Colonic mucosa (tissue), 4 donors: ENCODE measurements at places on chromosomes 1 and 21. TPM values are rescaled to one million over a fixed set of nuclear protein-coding genes. Genes with fewer than 3 reads are reported as not detected.
A peak's percentile ranks its signal among the peaks of the same experiment; 100 is the strongest.

TGFB2 gene
- 4.6 TPM for total RNA-seq

ZSWIM5 gene
- 9.0 TPM for total RNA-seq

VWA5B1 gene
- total RNA-seq = 0.29 TPM

SLAMF8 gene
- 1.5 TPM for total RNA-seq

CASQ1 gene
- total RNA-seq = not detected

GRCh38 chr1:81974883-81975555 lies 174.3 kb downstream of the ADGRL2 start:
- no peak for DNase-seq

DNA sequence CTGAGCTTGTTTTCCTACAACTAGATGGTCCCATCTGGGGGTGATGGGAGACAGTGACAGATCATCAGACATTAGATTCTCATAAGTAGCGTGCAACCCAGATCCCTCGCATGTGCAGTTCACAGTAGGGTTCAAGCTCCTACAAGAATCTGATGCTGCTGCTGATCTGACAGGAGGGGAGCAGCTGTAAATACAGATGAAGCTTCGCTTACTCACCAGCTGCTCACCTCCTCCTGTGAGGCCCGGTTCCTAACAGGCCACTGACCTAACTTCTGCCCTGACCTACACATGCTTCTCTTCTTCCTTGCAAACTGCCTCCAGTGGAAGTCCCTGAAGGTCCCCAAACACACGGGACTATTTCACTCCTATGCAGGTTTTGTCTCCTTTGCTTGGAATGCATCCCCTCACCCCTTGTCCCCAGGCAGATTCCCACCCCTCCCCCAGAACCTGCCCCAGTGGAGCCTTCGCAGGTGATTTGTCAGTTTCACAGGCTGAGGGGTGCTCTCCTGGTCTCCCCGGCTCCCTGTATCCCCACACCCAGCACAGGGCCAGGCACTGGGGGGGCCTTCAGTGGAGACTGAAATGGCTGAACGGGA lies 5.7 kb upstream of the ZBTB48 start:
- no peak for DNase-seq

GRCh38 chr1:201883266-201883665 lies 5.4 kb upstream of the SHISA4 start:
- DNase-seq = no peak

GRCh38 chr1:83928396-83928795 lies 70.5 kb downstream of the TTLL7 start:
- DNase-seq = no peak

DNA sequence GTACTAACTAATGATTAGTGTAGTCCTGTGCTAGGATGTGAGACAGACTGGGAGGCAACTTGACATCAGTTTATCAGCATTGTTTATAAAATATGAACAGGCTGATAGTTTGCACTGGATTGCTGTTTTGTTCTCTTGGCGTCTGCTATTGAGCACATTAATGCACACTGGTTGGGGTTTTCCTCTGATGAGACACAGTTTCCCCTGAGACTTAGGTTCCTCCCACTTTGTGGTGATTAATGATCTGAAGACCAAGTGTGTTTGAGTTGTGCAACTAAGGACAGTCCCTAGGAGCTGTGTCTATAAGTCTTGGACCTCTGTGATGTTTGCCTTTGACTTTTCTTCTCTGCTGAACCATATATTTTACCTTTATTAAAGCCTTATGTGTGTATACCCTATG lies 1015.4 kb downstream of the AMY1C start:
- no peak for DNase-seq

DNA sequence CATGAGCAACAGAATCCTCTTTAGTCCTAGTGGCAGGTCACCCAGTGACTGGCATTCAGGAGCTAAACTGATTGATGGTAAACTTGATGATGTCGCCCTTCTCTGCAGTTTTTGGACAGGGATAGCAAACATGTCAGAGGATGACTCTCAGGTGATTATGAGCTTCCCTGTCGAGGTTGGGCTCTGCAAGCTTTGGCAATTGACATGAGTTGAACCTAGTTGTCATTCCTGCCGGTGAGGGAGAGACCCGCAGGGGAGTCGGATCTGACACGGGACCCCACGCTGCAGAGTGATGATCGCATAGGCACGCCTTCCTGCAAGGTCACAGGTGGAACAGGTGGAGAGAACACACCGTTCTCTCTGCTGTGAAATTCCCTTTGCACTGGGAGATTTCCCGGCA lies 438.0 kb upstream of the VAMP3 start:
- DNase-seq = no peak

DNA sequence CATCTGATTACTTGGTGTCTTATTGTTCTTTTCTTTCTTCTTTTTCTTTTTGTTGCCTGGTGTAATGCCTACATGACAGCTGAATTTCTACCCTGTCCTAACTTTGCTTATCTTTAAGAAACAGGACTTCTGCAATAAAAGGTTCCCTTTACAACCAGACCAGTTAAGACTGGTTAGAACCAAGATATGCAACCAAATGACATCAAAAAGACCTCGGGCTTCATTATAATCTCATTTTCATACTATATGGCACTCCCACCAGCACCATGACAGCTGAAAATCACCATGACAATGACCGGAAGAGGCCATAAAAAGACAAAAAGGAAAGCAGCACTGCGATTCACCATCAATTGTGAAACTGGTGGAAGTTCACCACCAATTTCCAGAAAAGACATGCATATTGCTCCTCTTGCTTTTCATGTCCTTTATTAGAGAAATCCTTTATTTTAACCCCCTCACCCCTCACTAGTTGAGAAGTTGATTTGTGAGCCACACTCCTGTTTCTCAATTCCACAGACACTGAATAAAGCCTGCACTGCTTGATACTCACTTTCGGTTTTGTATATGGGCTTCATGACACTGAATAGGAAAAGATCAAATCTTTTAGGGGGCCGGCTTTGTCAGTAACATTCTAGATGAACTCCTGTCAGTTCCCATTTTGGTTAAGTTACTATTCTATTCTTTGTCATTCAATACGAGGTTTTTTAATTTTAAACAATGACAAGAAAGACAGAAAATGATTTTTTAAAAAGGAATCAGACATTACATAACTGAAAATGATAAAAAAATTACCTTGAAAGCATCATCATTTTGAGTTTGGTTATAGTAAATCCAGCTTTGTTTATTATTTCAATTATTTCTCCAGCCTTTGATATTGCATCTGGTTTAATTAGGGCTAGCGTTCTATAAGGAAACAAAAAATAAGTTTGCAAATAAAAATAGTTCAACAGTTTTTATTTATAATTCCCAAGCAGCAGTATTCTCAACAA lies 58.1 kb downstream of the NME7 start:
- no peak for DNase-seq

DNA sequence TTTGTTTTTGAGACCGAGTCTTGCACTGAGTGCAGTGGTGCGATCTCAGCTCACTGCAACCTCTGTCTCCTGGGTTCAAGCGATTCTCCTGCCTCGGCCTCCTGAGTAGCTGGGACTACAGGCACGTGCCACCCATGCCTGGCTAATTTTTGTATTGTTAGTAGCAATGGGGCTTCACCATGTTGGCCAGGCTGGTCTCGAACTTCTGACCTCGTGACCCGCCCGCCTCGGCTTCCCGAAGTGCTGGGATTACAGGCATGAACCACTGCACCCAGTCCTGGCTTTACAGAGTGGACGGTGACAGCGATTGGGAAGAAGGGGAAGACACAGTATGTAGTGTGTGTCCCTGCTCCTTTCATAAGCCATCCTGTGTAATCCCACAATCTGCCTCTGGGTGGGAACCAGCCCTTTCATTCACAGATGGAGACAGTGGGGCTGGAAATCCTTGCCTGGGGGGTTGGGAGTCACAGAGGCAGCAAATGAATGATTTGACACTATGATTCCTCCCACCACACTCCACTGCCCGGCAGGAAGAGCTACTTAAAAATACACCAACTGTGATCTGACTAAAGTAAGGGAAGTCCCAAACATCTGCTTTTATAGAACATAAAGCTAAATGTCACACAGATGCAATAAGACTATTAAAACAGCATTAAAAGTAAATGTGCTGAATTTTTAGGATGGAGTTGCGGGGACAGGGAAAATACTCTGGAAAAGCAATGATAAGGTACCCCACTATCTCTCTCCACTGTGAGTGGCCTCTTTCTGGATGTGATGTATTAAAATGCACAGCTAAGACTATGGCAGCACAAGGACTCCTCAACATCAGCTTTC lies 4.5 kb downstream of the PARP1 start:
- no peak for DNase-seq

DNA sequence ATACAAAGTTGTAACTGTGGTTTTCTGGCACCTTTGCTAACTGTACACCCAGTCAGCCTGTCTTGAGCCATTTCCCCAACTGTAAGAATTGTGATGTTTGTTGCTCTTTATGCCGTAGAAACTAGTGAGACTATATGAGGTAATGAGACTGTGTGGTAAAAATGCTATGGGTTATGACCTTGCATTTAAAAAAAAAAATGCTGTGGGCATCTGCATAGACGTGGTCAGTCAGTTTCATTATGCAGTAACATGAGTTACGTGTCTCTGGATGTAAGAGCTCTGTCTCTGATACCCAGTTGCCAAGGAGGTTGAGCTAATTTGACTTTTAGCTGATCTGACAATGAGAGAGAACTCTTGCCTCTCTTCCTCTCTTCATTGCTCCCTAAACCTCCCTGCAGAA lies 80.6 kb upstream of the LAMC2 start:
- no peak for DNase-seq

DNA sequence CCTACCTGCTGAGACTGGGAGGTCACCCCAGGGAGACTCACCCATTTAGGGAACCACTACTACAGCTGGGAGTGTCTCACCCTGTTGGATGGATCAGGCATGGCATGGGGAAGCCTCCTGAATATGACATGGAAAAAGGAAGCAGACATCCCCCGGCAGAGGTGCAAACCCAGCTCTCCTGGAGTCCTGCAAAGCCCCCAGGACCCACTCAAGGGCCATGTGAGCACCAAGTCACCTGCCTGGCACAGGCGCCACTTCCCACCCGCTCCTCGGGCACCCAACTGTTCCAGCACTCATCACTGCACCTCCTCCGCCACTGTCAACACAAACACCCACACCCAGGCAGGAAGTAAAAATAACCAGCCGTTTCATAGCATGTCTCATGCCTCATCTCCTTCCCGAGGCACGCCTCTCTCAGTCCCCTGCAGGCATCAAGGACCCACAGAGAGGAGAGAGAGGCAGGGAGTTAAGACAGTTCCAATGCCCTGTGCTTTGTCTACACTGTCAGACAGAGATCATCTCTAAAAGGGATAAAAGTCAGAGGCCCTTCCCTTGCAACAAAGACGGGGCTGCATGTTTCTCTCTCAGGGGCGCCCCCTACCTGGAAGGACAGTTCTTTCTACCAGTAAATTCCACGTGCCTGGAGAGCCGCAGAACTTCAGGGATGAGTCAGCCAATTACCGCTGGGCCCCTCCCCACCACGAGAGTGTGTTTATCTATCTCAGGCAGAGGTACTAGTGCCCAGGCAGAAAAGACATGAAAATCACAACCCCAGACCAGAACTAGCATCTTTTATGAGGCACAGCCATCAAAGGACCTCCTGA lies 150.1 kb upstream of the SOD1 start:
- peak; percentile 47 for DNase-seq
